Spinal cord (tissue), 10 donors: ENCODE measurements at places on chromosomes 11 and 22.

DNA sequence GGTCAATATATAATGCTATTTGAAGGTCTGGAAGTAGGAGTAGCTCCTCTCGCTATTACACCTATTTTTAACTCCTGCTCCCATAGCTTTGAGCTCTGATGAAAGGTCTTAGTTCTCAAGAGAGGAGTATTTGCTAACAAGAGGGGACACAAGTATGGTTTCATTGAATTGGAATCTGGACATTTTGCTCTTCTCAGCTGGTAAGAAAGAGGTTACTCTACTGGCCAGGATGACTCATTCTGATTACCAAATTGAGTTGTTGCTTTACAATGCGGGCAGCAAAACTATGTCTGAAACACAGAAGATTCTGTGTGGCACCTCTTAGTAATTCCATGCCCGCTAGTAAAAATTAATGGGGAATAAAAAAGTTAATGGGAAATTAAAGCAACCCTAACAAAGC, 63.6 kb upstream of the EP300 start:
- no peaks in the 10 kb centered on the region for H3K27me3 ChIP-seq
- H3K36me3 ChIP-seq: no peaks in the 10 kb centered on the region
- H3K27ac ChIP-seq: no peak overlapping the region
- no peak for DNase-seq

DNA sequence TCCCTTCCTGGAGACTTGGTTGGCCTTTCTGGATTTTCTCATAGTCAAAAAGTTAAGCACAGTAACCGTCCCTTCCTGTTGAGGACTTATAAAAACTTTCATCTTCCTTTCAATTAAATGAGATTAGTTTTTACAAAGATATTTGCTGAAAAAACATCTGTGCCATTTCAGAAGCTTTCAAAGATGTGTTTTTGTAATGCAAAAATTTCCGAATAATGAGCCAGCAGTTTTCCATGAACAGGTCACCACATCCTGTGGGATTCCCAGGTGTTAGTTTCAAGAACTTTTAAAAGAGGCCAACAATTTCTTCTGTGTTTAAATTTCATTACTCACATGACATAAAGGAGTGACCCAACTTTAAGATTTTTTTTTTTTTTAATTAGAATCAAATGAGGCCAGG, 18.0 kb downstream of the NUP50 start:
- H3K27me3 ChIP-seq: no peaks in the 10 kb centered on the region
- no peaks in the 10 kb centered on the region for H3K4me1 ChIP-seq
- peaks cover 42% of the 10 kb centered on the region for H3K36me3 ChIP-seq
- H3K4me3 ChIP-seq: no peak overlapping the region
- no peak for DNase-seq
- no peak overlapping the region for H3K27ac ChIP-seq

- peak; percentile 83 for DNase-seq
- H3K4me3 ChIP-seq: no peak overlapping the region
- no peaks in the 10 kb centered on the region for H3K4me1 ChIP-seq
- H3K27me3 ChIP-seq: no peaks in the 10 kb centered on the region
Measured at GRCh38 chr11:27183672-27184457, 143.2 kb downstream of the BBOX1 start.

DNA sequence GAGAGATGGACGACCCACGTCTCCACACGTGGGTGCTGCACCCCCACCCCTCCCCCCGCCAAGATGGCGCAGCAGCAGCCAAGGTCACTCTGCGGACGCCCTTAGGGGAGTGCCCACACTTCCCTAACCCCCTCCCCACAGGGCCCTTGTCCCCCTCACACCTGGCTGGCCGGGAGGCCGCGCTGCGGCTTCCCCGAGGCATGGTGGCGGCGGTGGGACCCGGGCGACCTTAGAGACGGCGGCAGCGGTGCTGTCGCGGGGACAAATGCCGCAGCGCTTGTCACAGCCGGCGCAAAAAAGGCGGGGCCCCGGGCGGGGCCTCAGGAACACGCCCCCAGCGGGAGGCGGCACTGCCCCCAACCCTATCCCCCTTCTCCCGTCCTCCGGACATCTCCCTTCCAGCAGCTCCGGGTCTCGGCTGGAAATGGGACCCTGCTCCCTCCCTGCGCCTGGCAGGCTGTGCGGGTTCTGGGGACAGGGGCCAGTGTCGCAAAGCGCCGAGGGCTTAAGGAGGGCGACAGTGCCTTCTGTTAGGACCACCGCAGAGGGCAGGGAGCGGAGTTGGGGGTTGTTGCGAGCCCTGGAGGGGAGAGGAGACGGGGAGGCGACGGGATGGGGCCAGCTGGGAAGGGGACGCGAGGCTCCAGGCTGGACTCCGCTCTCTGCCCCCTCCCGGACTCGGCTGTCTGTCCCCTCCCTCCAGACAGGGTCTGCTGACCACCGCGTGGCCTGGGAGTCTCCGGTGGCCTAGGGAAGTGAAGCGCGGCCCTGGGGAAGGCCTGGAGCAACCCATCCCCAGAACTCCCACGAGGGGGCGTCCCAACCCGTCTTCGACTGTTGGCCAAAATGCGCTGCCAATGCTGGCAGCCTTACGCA, at the start of gene CHCHD10:
Gene CHCHD10 (minus strand): TSS at position 300 of the 876 bp plus-strand sequence. CDS start 98 bp downstream, at position 202.
- peak within 1 kb of the TSS; percentile 74 for H3K4me3 ChIP-seq
- H3K4me1 ChIP-seq: peaks cover 67% of the 10 kb centered on the region
- DNase-seq: peak; percentile 94
- H3K36me3 ChIP-seq: peaks cover 28% of the 10 kb centered on the region

DNA sequence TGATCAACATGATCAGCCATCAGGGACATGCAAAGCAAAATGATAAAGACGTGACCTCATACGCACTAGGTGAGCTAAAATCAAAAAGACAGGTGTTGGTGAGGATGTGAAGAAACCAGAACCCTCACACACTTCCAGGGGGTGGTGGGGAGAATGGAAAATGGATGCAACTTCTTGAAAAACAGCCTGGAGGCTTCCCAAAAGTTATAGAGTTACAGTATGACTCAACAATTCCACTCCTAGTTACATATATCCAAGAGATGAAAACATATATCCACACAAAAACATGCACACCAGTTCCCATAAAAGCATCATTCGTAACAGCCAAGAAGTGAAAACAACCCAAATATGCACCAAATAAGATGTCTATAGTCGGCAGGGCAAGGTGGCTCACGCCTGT, 42.1 kb upstream of the APLNR start:
- peaks cover 5% of the 10 kb centered on the region for H3K4me1 ChIP-seq
- H3K36me3 ChIP-seq: no peaks in the 10 kb centered on the region
- DNase-seq: no peak
- no peak overlapping the region for H3K27ac ChIP-seq

DNA sequence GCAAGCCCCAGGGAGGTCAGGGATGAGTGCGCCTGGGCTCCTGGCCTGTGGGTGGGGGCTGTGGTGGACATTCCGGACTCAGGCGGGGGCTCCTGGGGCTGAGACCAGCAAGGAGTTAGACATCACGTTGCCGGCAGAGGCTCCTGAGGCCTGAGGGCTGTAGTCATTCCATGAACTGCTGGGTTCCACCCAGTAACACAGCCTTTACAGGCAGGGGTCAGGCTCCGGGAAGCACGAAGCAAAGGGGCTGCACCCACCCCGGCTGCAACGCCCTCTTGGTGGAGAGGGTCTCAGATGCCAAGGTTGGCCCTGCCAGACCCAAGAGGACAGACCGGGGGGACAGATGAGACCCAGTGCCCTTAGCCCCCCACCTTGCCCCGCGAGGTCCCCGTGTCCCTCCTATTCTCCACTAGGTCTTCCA, 9.0 kb downstream of the TNNT3 start:
- H3K27ac ChIP-seq: peak overlapping the region; percentile 67
- H3K4me1 ChIP-seq: peaks cover 21% of the 10 kb centered on the region
- no peaks in the 10 kb centered on the region for H3K36me3 ChIP-seq
- H3K4me3 ChIP-seq: no peak overlapping the region
- DNase-seq: no peak

DNA sequence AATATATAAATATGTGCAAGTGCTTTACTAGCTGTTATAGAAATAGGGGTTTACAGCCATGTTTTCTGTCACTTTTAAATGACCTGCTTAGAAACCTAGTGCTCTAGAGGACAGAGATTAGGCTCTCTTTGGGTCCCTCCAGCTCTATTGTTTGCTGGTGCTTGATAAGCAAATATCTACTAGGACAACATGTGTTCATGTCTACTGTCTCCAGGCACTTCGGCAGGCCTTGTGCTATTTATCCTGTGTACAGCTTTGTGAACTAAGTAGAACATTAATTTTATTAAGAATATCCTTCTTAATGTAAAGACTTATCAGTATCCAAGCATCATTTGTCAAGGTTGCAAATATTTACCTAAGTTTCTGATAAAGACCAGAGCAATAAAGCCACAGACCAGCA, 11.9 kb upstream of the RASSF10 start:
- H3K4me1 ChIP-seq: peaks cover 3% of the 10 kb centered on the region
- no peak overlapping the region for H3K27ac ChIP-seq
- H3K27me3 ChIP-seq: no peaks in the 10 kb centered on the region
- no peak overlapping the region for H3K4me3 ChIP-seq
- no peak for DNase-seq

- peaks cover 20% of the 10 kb centered on the region for H3K4me1 ChIP-seq
- H3K4me3 ChIP-seq: peak overlapping the region; percentile 83
- H3K27ac ChIP-seq: peak overlapping the region; percentile 93
- DNase-seq: no peak
- no peaks in the 10 kb centered on the region for H3K27me3 ChIP-seq
- H3K36me3 ChIP-seq: no peaks in the 10 kb centered on the region
Measured at GRCh38 chr22:36386351-36386899, 1.3 kb downstream of the MYH9 start.

- no peak for DNase-seq
- H3K27me3 ChIP-seq: no peaks in the 10 kb centered on the region
- H3K4me3 ChIP-seq: no peak overlapping the region
- H3K27ac ChIP-seq: no peak overlapping the region
- peaks cover 85% of the 10 kb centered on the region for H3K36me3 ChIP-seq
- H3K4me1 ChIP-seq: peaks cover 44% of the 10 kb centered on the region
Measured at GRCh38 chr22:50469377-50470305, 5.2 kb downstream of the SBF1 start.

DNA sequence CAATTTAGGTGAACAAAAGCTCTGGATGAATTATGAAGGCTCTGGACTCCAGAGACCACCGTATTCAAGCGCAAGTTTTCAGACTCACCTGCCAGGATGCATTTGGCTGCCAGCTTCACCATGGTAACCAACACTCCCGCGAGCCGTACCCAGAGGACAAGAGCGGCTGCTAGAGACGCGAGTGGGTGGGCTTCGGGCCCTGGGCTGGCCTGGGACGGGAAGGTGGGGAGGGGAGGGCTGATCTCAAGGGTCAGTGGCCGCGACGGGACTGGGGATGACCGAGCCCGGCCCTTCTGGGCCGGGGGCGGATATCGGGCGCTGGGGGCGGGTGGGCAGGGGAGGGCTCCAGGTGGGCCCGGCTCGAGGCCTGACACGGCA, 344 bp downstream of the IFT27 start:
- H3K27ac ChIP-seq: peak overlapping the region; percentile 68
- peak; percentile 84 for DNase-seq
- peaks cover 8% of the 10 kb centered on the region for H3K36me3 ChIP-seq

DNA sequence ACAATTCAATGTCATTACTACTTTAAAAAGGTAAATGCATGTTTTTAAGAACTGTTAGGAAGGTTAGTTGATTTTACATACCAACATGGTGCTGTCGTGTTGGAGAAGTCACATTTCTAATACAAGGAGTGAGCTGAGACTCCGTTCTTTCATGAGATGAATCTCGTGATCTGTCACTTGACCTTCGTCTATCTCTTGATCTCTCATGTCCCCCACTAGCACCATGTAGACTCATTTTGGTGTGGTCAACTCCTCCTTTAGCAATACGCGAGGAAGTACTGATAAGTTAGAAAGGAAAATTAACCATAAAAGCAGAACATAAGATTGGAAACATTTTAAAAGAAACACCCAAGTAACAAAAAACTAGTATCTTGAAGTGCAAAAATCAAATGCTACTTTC, 41.5 kb downstream of the BTBD10 start:
- H3K4me1 ChIP-seq: no peaks in the 10 kb centered on the region
- H3K36me3 ChIP-seq: peaks cover 6% of the 10 kb centered on the region
- H3K27me3 ChIP-seq: no peaks in the 10 kb centered on the region
- H3K27ac ChIP-seq: no peak overlapping the region
- no peak overlapping the region for H3K4me3 ChIP-seq

DNA sequence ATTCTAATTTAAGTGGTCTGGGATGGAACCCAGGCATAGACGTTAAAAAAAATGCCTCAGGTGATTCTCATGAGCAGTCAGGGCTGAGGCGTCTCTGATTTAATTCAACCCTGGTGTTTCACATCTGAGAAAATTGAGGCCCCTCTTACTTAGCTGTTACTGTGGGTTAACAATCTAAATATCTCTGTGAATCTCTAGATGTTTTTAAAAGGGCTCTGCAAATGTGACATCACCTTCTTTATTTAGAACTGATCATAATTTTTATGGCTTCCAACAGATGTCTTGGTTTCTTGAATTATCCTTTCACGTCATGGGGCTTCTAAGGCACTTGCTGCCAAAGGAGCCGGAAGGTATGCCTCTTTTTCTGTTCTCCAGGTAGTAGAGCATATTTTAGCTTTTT, 76.1 kb upstream of the LIN7C start:
- no peak for DNase-seq
- H3K4me1 ChIP-seq: no peaks in the 10 kb centered on the region
- no peak overlapping the region for H3K27ac ChIP-seq
- H3K36me3 ChIP-seq: no peaks in the 10 kb centered on the region
- no peaks in the 10 kb centered on the region for H3K27me3 ChIP-seq
- no peak overlapping the region for H3K4me3 ChIP-seq

- no peak for DNase-seq
- no peak overlapping the region for H3K27ac ChIP-seq
- H3K4me3 ChIP-seq: no peak overlapping the region
Measured at GRCh38 chr11:8093931-8094575, 13.0 kb downstream of the TUB start.

GRCh38 chr11:17637901-17638300, 81.5 kb upstream of the MYOD1 start:
- no peak for DNase-seq
- H3K27ac ChIP-seq: no peak overlapping the region
- no peak overlapping the region for H3K4me3 ChIP-seq
- H3K36me3 ChIP-seq: no peaks in the 10 kb centered on the region
- H3K27me3 ChIP-seq: no peaks in the 10 kb centered on the region

DNA sequence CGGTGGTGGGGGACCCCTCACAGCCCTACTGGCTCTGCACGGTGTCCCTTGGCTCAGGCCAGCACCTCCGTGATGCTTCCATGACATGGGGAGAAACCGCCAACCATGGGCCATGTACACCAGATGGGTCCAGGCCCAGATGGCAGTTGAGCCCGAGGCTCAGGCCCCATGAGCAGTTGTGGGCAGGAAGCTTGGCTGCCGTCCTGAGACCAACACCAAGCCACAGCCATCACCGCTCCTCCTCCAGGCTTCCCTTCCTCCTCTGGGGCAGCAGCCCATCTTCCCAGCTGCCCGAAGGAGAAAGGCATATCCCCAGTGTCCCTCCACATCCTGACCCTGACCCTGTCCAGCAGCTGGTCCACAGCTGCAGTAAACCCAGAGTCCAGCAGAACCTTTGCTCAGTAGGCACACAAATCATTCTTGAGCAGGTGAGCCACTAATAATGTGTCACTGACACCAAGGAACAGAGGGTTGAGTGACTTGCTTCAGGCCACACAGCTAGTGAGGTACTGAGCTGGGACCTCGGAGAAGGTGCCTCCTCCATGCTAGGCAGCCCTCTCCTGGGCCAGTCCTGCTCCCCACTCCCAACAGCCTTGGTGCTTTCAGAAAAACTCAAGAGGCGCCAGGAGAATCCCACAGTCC, 204.9 kb downstream of the CTTN start:
- peaks cover 8% of the 10 kb centered on the region for H3K36me3 ChIP-seq
- no peak for DNase-seq
- no peak overlapping the region for H3K4me3 ChIP-seq
- no peak overlapping the region for H3K27ac ChIP-seq
- H3K4me1 ChIP-seq: peaks cover 55% of the 10 kb centered on the region
- no peaks in the 10 kb centered on the region for H3K27me3 ChIP-seq

- H3K27ac ChIP-seq: no peak overlapping the region
- H3K4me1 ChIP-seq: peaks cover under 1% of the 10 kb centered on the region
- no peak overlapping the region for H3K4me3 ChIP-seq
- H3K36me3 ChIP-seq: peaks cover 68% of the 10 kb centered on the region
Measured at GRCh38 chr11:71495286-71496230, 31.5 kb upstream of the KRTAP5-7 start.
